ENCODE measurements at places on chromosomes 4 and X.

GRCh38 chr4:76585897-76586360 lies 150.9 kb downstream of the SHROOM3 start:
- no peak for DNase-seq

DNA sequence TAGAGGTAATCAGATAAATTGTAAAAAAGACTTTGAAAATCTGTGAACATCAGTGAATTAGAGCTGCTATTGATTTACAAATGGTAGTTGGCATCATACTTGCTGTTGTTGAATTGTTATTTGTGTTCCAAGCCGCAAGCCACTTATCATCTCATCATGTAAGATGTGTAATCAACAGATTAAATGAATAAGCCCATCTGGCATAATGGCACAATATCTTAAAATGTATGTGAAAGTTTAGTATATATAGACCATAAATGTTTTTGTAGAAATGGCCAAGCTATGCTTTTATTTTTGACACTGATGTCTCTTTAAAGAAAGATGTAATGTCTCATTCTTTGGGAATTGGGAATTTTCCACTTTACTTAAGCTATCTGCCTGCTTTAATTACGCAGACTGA lies 682.6 kb upstream of the GNPDA2 start:
- DNase-seq, result no peak

DNA sequence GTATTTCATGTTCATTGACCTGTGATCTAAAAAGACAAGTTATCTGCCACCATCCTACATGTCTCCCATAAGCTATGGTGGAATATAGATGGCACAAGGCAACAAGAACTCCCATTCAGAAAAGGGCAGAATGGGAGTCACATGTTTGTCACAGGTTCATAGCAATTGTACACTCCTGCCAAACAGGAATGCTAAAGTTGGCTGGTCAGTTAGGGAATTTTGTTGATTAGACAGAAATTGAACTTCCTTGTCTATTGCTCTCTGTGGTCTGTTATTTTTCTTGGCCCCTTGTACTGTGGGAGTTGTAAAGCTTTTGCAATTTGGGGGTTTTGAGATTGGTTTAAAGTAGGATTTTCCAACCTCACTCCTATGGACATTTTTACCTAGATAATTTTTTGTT lies 101.7 kb upstream of the SOD3 start:
- DNase-seq, result no peak

DNA sequence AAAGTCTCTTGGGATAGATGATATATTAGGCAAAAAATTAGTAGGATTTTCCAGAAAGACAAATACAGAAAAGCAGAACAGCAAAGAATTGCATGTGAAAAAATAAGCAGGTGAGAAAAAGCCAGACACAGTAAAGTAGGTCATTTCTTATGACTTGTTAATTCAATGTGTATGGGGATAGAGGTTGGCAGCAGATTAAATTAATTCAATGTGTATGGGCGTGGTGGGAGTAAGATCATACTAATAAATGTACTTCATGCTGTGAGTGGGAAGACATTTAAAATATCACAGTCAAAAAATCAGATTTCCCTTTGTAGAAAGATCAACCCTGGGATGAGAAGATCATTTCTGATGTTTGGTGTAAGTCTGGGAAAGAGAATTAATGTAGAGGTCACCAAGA lies 1146.4 kb upstream of the INTU start:
- DNase-seq, result no peak

DNA sequence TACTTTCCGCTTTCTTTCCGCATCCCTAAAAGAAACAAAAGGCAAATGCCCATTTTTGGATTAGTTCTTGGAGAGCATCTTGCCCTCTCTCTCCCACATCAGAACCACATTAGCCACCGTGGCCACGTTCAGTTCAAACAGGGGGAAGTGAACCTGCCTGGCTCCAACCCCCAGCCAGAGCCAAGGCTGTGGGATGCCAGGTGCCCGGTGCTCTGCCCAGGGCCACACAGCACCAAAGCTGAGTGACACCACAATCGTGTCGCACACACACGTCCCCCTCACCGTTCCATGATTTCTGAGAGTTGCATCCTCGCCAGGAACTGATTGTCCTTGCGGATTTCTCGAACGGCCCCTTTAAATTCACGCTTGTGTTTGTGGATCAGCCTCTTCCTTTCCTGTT lies 24.3 kb downstream of the NOP14 start:
- no peak for DNase-seq

DNA sequence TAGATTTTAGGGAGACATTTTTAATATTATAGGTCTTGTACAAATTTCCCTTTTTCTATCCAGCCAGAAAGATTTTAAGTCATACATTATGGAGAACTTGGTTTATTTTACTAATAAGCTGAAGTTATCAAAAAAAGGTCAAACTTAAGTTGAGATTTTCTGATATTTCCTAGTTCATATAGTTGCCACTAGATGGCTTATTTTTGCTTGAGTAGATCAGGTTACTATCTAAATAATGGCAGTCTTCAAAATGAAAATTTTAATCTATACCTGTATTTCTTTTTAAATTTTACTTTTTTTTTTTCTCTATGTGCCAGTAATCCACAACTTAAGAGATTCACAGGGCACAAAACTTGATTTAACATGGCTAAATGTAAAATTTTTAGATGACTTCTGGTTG lies 52.3 kb downstream of the USP9X start:
- DNase-seq, result no peak

DNA sequence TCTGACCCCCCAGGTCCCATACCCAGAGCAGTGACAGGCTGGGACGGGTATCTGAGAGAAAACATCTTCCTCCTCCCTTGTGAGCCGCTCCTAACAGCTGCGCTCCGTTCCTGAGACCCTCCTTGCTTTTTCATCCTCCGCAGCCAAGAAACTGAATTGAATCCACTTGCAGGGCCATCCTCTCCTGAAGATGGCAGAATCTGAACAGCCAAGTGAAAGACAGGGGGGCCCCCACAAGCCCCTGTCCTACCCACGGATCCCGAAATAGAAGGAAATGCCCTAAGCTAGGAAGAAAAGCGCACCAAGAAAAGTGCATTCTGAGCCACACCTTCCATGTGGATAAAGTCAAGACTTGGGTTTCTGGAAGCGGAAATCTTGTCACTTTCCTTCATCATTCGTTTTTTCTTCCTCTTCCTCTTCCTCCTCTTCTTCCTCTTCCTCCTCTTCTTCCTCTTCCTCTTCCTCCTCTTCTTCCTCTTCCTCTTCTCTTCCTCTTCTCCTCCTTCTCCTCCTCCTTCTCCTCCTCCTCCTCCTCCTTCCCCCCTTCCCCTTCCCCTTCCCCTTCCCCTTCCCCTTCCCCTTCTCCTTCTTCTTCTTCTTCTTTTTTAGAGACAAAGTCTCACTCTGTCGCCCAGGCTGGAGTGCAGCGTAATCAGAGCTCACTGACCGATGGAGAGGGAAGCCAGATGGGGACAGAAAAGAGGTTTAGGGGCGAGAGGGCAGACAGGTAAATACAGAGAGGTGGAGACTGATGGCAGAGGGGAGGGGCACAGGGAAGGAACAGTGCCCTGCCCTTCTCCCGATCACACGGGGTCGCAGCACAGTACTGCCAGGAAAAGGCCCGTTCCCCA lies 86.0 kb upstream of the WWC2 start:
- DNase-seq, result no peak

DNA sequence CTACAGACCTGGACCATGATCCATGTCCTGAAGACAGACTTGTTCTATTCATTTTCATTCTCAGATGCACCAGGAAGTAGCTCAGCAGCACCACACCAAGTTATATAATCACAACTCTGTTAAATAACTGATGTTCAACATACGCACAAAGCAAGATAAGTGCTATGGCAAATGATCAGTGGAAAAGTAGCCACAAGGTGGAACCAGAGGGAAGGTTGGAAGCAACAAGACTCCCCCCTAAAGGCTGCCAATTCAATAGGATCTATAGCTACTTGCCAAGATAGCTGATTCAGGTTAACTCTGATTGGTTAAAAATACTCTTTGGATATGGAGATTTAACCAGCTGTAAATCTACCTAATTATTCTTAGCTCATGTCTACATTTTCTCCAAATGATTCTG lies 23.7 kb upstream of the FAM47B start:
- peak; percentile 31 for DNase-seq

DNA sequence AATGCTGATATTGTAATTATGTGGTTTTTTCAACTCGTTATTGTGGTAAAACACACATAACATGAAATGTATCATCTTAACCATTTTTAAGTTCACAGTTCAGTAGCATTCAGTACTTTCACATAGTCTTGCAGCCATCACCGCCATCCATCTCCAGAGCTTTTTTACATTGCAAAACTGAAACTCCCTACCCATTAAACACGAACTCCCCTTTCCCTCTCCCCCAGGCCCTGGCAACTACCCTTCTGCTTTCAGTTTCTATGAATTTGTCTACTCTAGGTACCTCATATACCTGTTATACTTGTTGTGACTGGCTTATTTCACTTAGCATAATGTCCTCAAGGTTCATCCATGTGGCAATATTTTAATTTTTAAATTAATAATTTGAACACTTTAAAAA lies 380.6 kb downstream of the MAPK10 start:
- no peak for DNase-seq

DNA sequence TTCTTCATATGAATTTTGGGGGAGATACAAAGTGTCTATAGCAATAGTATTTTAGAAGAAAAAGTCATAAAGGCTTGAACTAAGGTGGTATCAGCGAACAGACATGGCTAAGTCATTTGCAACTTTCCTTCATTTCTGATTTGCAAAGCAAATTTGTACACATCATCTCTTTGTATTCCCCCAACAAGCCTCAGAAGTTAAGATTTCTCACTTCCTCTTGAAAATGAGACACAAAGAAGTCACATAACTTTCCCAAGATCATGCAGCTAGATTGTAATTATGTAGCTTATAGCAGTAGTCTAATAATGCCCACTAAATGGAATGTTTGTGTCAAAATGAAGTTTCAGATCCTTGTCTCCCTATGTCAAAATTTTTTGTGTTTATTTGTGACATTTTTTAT lies 709.8 kb upstream of the HS3ST1 start:
- DNase-seq, result no peak

DNA sequence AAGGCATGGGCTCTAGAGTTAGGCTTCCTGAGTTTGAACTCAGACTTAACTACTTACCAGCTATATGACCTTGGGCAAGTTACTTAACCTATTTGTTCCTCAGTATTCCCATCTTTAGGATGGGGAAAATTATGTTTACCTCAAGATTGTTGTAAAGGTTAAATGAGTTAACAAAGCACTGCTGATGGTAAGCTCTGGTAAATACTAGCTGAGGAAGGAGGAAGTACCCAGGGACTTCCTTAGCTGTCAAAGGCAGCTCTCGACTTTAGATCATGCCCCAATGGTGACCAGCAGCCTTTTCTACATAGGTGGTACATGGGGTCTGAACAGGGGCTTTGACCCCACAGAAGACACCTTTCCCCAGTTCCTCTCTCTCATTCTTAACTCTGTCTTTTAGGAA lies 20.1 kb downstream of the ATP7A start:
- DNase-seq, result no peak

DNA sequence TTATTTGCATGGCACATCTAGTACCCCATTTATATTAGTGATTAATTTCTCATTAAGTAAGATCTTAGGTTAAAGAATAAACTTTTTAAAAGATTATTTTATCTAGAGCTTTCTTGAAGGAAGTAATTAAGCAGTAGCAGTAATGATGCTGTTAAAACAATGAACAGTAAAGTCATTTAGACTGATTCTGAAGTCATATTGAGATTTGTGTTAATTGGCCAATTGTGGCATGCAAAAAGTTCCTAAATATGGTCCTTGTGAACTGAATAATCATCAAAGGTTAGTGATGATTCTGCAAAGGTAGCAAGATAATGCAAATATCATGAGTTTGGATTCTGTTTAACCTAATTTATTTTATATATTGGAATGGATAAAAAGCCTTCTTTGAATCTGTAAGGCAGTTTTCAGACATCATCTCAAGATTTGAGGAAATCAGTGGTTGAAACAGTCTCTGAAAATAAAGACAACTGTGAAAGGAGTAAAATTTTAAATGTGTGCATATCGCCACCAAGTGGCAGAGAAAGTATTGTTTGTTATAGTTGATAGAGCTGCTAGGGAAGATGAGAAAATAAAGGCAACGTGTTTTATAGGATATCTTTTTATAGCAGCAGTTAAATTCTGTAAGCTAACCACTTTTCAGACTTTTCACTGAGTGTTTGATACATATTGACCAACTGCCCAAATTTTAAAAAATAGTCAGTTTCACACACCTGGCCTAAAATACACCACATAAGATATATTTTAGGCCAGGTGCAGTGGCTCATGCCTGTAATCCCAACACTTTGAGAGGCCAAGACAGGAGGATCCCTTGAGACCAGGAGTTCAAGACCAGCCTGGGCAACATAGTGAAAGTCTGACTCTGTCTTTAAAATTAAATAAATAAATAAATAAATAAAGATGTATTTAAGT lies 79.6 kb downstream of the CCKAR start:
- DNase-seq, result peak; percentile 33

DNA sequence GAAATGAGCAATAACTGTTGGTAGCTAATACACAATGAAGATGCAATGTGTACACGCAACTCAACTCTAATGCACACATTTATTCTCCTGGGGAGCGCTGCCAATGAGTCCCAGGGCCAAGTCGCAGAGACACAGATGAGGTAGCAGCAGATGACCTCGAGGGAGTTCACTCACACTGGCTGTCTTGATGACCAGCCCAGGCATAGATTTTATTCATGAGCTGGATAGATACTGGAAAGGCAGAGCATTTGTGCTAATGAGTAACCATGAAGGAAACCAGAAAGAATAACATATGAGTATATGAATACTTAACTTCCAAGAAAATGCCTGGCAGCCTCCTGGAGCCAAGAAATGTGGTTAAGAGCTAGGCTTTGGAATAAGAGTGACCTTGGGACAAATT lies 42.3 kb downstream of the RASL11B start:
- no peak for DNase-seq

Data from smooth muscle cell of the brain vasculature (primary cell).